Stimulated activated CD4-positive, alpha-beta T cell treated with anti-CD3 and anti-CD28 coated beads, Interleukin-4, amount 100 ng/mL, for 48 hours (primary cell): ENCODE measurements at places on chromosomes 5 and 9.
A peak's percentile ranks its signal among the peaks of the same experiment; 100 is the strongest.

DNA sequence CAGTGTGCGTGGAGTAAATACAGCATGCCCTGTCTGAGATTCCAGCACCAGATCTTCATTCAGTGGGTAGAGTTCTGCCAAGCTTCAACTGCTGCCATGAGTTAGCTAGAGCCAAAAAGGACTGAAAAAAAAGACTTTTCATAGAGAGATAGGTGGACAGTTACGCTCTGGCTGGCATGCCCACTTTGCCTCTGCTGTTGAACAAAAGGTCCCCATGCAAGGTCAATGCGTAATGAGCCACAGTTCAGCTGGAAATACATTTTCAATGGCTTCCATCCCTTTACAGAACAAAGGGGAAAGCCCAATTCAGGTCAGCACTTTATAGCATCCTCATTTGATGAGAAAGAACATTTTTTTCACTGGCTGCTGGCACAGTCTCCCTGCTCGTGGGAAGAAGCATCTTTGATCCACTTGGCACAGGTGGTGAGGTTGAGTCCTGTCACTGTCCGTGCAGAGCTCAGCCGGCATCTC, 86.9 kb upstream of the ERCC6L2 start:
- no peak for DNase-seq

- DNase-seq, result no peak
These were observed 12.3 kb downstream of the LMAN2 start for GRCh38 chr5:177339107-177339638.

DNA sequence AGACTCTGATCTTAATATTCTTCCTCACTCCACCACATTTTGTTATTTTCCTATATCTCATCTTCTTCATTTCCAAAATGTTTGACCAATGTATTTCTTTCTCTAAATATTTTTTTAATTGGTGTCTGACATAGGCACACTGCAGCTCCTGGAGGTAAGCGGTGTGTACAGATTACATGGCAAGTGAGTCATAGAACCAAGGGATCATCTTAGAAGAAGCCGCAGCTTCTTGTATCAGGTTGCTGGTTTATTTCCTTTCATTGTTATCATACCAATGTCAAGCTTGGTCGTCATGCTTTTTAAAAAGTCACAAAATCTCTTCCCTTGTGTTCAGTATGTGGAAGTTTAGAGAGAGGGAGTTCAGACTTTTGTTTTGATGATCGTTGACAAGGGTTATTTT, 526.1 kb upstream of the CDH18 start:
- no peak for DNase-seq

DNA sequence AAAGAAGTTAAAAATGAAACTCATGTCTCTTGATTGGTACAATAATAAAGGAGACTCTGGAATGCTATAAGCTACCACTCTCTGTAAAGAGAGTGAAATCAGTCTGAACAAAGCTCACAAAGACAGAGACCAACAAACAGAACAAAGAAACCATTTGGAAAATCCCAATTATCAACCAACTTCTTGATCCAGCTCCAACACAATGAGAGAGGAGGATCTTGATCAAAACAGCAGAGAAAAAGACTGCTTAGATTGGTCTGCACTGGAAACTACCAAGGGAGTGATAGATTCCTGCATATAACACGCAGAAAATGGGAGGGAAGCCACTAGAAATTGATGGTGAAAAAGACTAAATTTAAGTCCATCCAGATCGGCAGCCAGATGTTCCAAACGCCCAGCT, 23.1 kb upstream of the RNF38 start:
- no peak for DNase-seq

DNA sequence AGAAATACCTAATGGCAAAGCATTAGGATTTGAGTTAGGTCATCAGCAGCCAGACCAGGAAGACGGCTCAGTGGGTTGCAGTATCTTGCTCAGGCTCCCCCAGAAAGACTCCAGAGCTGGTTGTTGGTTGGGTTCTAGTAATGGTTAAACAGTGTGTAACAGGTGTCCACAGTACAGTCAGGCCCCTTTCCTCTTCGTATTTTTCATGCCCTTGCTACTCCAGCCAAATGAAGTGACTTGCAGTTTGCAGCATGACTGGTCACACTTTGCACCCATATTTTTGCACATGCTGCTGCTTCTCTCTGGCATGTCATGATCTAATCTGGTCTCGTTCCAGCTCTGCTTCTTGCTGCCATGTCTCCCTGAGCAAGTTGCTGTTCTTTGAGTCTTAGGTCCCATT, 60.6 kb upstream of the TRPC7 start:
- DNase-seq, result no peak

DNA sequence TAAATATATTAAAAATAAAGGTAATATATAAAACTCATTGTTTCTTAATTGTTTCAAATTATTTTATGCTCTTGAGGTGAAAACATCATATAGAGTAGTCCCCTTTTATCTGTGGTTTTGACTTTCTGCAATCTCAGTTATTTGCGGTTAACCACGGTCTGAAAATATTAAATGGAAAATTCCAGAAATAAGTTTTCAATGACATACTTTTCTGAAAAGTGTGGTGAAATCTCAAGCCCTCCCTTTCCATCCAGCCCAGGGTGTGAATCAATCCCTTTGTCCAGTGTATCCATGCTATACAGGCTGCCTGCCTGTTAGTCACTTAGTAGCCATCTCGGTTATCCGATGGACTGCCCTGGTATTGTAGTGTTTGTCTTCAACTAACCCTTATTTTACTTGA, 546.7 kb upstream of the DMAC1 start:
- no peak for DNase-seq

DNA sequence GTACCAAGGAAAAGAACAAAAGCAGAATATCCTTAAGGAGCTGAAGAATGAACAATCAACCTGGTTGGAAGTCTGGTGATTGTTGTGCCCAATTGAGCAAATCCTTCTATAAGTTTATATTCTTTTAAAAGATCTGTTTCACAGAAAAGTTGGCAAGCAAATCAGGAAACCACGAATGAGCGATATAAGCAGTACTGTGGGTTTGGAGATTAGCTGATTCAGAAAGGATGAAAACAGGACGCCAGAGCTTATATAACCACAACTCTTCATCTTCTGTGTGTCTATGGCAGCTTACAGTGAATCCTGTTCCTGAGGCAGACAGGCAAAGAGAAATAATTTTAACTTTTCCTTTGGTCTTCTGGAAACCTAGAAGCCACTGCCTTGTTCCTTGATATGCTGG, 61.7 kb downstream of the SLC38A9 start:
- no peak for DNase-seq

GRCh38 chr9:87324613-87325194, 173.0 kb upstream of the DAPK1 start:
- DNase-seq, result no peak

- no peak for DNase-seq
These were observed 142.7 kb downstream of the MLLT3 start for GRCh38 chr9:20479419-20480155.

DNA sequence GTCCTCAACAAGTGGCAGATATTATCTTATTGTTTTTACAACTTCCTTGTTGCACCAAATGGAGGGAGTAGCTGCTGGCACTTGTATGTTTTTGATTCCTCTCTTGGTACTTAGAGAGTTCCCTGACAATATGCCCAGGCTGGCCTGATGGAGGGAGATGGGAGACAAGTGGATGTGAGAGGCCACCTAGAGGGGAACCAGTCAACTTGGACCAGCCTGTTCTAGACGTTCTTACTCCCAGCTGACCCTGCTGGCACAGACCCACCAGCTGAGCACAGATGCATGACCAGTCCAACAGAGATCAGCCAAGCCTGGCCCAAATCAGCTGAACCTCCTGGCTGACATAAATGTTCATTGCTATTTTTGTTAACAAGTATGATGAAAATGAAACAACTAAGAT, 60.9 kb upstream of the GDNF start:
- no peak for DNase-seq

GRCh38 chr5:8628521-8628920, 759.6 kb downstream of the MTRR start:
- DNase-seq, result no peak

DNA sequence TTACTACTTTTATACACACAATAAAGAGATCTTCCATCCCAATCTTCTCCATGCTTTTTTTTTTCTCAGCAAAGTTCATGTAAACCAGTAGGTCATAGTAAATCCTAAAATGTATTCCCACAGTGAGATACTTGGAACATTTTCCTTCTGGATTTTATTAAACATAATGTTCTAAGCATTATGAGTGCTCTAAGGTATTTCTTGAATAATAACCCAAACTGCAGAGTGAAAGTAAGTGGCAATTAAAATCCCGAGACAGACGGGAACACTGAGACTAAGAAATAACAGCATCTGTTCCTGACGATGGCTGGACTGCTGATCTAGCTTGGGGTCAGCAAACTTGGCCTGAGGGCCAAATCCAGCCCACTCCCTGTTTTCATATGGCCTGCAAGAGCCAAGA, 359.8 kb downstream of the ARL15 start:
- DNase-seq, result no peak

DNA sequence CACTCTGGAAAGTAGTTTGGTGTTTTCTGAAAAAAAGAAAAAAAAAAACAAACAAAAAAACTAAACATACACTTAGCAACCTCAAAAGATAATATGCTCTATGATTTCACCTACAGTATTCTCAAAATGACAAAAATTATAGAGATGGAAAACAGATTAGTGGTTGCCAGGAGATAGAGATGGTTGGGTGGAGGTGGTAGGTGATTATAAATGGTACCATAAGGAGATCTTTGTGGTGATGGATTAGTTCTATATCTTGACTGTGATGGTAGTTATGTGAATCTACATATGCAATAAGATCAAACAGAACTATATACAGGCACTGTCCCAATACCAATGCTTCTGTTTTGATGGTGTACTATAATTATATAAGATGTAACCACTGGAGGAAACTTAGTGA, 32.0 kb downstream of the PTBP3 start:
- no peak for DNase-seq

DNA sequence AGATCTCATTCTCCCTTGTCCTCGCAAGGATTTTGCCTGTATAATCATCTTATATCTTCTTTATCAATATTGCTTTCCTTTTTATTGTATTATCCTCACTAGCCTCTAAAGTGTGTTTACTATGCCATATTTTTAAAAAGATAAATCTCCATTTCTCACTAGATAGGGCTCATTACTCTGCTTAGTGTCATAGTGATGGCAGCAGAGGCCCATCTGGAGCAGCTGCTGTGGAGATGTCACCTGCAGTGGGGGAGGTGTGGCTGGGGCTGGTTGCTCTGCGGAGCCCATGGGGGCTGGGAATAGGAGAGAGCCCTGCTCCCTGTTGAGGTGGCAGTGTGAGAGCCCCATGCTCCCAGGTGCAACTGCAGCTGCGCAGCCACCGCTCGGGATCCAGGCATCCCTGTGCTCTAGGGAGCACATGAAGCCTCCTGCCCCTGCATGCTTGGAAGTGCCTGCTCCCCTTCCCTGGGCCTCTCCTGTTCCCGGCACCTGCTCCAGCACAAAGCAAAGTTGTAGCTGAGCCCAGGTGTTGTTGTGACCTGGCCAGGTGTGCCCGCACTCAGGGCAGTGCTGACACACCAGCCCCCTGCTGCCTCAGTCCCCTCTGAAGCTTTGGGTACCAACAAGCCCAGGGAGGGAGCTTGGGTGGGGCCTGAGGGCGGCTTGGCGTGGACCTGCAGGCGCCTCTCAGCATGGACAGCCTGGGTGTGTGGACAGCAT, 144.6 kb upstream of the MRPS30 start:
- no peak for DNase-seq

GRCh38 chr9:113409481-113409880, 994 bp downstream of the POLE3 start:
- DNase-seq, result no peak

GRCh38 chr9:35771534-35771933, 17.5 kb upstream of the MSMP start:
- DNase-seq, result no peak

- DNase-seq, result no peak
These were observed 98.6 kb upstream of the ADAMTS19 start for GRCh38 chr5:129361441-129362025.

- DNase-seq, result peak; percentile 84
These were observed 6.1 kb downstream of the SUSD3 start for GRCh38 chr9:93064392-93065134.

DNA sequence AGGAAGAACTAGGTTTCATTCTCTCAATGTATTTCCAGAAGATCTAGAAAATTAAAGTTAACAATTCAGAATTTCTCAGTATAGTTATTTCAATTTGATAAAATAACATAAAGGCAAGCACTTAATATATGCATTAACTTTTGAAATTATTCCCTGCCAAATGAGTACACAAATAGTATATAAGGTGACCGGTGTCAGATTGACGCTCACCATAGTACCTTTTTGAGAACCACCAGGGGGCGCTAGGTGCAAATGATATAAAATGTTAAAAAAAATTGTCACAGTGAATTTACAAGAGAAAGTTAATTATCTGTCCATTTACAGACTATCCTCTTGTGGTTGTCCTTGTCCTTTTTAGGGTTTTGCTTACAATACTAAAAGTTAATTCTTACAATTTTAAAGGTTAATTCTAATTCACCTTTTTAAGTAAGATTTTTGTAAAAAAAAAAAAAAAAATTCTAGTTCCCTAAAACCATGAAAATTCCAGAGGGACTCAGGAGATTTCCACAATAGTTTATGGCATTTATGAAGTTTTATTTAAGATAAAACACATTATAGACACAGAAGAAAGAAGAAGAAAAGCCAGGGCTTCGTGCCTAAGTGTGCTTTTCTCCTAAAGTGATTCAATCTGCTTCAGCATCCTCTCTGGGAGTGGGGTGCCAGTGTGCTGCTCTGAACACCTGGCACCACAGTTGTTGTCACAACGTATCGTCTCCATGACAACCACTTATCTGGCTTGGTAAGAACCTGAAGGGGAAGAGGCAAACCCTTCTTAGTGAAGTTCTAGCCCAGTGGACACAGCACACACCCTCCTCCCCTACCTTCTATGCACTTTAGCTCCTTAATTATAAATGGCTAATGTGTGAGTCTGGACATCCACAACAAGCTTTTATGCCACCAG, 1.7 kb downstream of the ADAMTS16 start:
- peak; percentile 37 for DNase-seq

- no peak for DNase-seq
These were observed 23.6 kb upstream of the KCNIP1 start for GRCh38 chr5:170480260-170480659.

GRCh38 chr9:125416517-125416916, 154.9 kb downstream of the GAPVD1 start:
- no peak for DNase-seq

DNA sequence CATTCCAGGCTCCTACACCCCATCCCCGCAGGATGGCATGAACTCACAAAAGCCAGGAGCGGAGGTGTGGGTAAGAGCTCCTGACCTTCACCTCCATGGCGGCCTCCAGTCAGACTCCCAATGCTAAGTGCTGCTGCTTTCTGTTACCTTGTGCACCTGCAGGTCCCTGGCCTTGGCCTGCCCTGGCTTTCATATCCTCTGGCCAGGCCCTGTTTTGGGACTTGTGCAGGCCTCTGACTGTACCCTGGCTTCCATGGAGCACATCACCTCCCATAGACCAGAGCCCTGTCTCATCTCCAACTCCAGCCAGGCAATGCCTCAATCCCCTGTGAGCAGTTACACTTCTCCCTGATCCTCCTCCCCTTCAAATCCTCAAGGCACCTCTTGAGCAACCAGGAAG, 124.5 kb downstream of the MED10 start:
- no peak for DNase-seq
